ENCODE measurements at places on chromosomes 7 and 10.
A peak's percentile ranks its signal among the peaks of the same experiment; 100 is the strongest.

DNA sequence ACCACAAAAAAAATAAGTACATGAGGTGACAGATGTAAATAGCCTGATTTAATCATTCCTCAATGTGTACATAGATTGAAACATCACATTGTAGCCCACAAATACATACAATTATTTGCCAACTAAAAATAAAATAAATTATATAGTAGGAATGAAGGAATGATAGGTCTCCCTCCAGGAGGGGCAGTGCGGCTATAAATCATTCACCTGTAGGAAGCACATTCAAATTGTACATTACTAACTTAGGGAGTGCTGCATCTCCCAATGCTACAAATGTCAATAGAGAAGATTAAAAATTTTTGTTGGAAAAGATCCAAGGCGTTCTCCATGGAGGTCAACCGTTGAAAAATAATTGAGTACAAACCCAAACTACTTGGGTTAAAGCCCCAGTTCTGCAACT, 4.2 kb downstream of the KBTBD2 start:
- no peak for DNase-seq

GRCh38 chr10:45001381-45002148, 842 bp downstream of the ZNF22 start:
- peak; percentile 74 for DNase-seq

DNA sequence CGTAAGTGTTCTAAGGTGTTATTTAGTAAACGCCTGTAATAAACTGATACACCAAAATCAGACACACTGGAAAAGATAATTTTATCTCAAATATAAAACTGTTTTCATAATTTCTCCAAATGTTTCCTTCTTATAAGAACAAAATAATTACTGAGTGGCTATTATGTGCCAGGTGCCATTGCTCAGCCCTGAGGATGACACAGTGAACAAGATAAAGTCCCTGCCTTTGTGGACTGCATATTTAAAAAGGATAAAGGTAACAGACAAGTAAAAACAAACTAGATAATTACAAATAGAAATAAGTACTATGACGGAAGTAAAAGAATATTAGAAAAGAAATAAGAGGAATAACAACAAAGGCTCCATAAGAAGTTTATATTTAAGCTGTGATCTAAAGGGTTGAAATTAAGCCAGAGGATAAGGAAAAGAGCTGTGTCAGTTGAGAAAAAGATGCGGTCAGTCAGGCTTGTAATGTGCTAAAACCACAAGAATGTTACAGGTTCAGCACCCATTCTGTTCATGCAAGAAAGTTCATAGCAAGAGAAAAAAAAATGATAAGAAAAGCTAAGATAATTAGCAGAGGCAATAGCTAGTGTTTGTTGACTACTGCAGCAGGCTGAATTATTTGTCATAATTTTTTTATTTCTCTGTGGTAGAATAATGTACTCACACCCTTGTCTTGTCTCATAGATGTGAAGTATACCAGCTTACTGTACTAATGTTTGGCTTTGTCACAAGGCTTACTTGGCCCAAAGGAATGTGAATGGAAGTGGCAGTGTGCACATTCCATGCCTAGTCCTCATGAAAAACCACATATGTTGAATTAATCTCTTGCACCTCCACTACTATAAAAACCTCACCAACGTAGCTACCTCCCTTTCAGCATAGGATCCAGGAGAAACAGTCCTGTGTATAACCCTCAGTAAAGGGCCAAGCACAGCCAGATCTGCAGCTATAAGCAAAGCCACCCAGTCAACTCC, 75.1 kb downstream of the CRPPA start:
- peak; percentile 68 for DNase-seq

DNA sequence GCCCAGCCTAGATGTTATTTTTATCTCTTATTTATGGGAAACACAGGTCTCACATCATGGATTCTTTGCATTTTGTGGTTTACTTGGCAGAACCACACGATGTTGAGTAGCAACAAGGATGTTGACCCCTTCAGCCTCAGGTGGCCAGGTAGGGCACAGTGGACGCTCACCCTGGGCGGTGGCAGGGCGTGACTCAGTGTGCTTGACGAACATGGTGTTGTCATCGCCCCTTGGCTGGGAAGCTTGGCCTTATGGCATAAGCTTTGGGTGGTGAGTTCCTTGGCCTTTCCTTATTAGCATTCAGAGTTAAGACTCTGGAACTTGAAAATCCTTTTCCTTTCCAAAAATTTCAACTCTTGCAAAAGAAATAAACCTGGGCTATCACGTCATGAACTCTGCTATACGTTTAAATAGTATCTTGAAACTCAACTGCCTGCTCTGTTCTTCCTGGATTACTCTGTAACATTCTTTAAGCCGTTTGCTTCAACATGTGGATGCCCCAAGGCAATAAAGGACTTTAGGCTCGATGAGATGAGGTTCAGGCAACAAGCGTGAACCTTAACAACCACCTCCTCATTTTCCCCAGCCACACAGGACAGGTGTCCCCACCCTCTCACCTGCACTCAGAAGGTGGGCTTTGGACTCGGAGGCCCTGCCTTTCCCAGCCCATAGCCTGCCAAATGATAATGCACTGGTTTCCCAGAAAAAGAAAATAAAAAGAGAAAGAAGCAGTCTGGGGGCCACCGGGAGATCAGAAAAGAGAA, 22.5 kb upstream of the ECHDC3 start:
- no peak for DNase-seq

DNA sequence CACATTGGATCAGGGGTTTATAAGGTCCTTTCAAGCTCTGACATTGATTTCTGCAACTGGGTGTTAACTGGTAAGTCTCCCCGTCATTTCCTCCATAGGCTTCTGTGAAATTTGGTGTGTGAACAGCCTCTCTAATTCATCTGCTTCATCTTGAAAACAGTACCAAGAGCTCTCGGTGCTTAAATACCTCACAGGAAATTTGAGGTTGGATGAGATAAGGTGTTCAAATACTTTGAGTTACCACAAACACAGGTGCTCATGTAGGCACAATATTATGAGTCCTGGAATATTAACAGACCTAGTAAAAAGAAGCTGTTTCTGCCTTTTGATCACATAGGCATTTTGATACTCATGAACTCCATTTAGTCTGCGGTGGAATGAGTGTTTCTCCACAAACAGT, 85.2 kb downstream of the RTKN2 start:
- DNase-seq = no peak

DNA sequence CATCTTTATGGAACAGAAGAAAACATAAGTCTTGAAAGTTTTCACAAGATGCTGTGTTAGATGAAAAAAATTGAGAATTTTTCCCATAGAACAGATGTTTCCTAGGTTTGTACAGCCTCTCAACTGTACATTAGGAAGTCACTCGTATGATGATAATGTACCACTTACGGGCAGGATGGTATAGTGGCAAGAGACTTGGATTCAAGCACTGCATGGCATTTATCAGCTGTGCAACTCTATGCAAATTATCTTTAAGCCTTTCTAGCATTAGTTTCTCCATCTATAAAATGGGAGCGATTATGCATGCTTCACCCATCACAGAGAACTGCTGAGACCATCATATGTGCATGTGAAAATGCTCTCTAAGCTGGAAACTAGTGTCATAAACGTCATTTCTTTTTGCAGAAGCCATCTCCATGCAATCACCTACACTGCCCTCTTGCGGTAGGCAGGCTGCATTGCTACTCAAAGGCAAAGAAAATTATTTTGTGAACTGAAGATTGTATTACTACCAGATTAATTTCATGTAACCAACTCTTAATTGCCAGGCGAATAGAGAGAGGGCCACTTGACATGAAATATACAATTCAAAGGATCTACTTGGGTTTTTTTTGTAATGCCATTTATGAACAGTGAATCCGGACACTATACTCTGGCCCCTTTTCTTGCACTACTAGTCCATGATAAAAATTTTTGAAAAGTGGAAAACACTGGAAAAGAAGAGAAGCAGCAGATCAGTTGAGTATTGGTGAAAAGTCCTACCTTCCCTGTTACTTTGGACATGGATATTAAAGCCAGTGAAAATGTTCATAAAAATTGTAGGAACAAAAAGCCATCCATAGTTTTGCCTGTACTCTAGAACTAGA, 102.3 kb downstream of the JAZF1 start:
- peak; percentile 61 for DNase-seq

- no peak for DNase-seq
These were observed 1.6 kb downstream of the DENND11 start for GRCh38 chr7:141700296-141700847.

DNA sequence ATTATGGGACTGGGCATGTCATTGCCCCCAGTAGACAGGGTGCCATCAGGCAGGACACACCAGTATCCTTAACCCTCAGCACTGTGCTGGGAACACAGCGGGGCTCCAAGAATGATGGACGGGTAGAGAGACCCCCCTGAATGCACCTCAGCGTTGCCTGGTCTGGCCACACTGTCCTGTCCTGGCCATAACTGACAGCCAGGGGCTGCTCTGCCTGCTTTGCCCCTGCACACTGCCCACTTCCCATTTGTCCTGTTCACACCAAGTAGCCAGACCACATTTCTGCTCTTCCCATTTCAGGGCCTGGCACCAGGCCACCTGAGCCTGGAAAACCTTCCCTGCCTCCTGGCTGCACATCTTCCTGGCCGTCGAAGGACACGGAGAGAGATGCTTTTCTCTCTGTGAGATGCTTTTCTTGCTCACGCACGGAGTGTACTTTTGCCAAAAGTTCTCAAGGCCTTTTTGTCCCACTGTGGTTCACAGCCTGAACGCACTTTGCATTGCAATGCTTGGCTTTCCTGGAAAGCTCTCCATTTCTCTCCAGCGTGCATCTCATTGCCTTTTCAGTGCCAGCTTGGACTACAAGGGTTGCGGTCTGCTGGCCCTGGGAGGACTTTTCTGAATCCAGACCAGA, 131.0 kb upstream of the EEPD1 start:
- no peak for DNase-seq

DNA sequence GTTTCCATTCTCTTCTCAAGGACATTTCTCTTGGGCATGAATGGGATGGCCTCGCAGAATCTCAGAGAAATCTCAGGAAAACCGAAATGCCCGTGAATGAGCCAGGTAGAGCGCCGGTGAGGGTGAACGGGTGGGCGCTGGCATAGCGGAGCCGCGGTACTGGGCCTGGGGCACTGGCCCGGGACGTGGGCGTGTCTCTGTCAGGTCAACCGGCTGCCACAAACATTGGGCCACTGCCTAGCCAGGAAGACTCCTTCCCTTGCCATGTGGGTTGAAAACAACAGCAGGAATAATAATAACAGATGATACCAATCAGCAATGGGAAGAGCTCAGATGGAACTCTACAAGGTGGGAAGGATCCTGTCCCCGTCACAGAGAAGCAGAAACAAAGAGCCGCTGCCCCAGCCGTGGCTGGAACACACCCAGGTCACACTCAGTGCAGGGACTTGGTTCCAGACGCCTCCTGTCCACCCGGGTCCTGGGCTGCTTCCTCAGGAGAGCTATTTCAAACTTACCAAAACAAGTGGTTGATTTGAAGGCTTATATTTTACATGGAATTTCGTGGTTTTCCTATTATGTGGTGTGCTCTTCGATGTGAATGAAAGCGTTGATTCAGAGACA, 51.1 kb upstream of the EBF3 start:
- no peak for DNase-seq

DNA sequence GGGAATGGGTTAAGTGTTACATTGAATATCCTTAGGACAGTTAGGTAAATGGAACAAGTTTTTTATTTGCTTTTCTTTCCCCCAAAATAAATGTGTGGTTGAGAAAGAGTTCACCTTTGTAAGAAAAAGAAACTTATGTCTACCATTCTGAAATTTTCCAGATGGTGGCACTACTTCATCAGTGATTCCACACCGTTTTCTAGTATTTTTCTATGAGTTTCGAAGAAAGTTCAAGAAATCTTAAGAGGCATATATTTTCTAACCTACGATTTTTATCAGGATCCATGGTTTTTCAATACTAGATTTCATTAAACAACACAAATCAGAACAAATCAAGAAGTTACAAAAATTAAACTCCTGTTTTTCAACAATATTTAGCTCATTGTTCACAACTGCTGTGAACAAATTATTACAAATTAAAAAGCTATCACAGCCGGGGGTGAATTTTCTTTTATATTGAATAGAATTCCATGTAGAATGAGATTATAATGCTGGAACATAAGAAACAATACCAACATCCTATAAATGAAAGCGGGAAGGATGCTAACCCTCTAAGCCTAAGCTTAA, 163.1 kb upstream of the NPVF start:
- peak; percentile 18 for DNase-seq

DNA sequence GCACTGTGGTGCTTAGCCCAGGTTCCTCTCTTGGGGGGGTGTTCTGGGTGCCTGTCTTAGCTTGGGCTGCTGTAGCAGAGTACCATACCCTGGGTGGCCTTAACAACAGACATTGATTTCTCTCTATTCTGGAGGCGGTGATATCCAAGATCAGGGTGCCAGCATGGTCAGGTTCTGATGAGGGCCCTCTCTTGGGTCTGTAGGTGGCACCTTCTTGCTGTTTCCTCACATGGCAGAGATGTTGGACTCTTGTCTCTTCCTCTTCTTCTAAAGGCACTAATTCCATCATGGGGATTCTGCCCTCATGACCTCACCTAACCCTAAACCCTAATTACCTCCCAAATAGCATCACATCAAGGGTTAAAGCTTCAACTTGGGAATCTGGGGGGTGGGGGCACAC, 19.9 kb upstream of the CRHR2 start:
- no peak for DNase-seq

GRCh38 chr10:89639326-89639725, 5.7 kb downstream of the PANK1 start:
- no peak for DNase-seq

- no peak for DNase-seq
These were observed 97.3 kb downstream of the GRB10 start for GRCh38 chr7:50685135-50686065.

DNA sequence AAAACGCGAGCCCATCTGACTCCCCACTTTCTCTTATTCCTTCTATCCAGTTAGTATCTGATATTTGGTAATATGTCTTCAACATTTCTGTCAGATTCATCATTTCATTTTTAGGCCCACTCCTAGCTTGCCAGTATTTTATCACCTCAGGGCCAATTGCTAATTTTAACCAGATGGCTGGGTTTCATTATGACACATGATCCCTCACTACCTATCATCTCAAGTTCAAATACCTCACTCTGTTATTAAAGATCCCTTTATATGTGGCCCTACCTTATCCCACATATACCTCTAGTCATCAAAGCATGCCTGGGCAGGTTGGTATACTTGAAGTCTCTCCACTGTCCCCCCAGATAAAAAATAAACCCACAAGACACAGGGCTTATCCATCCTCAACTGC, 104.9 kb downstream of the RNLS start:
- no peak for DNase-seq

DNA sequence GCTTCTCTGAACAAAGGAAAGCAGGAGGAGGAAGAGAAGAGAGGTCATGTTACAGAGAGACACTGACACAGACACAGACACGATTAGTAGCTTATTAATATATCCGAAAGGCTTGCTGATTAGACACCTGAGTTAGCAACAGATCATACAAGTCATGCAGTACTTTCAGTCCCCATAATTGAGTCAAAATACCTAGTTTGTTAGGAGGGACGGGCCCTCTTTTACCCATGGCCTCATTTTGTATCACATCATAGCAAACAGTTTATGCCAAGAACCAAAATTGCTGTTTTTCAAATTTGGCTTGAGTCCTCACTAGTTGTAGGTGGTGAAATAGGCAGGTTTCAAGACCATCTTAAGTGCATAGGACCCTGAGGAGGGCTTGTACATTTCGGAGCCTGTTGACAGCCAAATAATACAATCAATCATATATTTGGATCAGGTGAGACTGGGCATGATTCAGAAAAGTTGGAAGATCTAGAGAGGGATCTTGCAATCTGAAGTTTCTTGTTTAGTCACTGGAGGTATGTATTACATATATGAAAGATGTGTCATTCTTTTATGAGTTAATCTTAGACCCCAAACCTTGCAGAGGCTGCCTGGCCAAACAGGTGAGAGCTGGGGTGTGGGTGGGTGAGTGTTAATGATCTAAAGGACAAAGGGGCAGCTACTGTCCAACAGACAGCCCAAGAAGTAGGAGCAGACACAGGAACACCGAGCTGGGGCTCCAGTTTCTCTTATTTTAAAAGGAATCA, 65.4 kb downstream of the PRPF18 start:
- DNase-seq = no peak

Measured in urothelium cell line (cell line).